Activated T-helper 2 cell treated with anti-CD3 and anti-CD28 coated beads, Interferon-gamma antibody, Interleukin-2, Interleukin-4, amounts not matched to agents 10 μg/mL and 5 μg/mL and 100 μg/mL, durations not matched to agents 14 hours and 24 hours and 36 hours (primary cell): ENCODE measurements at places on chromosomes 13 and 19.

GRCh38 chr19:34690372-34690771, 12.9 kb downstream of the ZNF302 start:
- DNase-seq: no peak

- DNase-seq: no peak
Observed at GRCh38 chr19:43809762-43810696, 7.8 kb upstream of the LYPD5 start.

DNA sequence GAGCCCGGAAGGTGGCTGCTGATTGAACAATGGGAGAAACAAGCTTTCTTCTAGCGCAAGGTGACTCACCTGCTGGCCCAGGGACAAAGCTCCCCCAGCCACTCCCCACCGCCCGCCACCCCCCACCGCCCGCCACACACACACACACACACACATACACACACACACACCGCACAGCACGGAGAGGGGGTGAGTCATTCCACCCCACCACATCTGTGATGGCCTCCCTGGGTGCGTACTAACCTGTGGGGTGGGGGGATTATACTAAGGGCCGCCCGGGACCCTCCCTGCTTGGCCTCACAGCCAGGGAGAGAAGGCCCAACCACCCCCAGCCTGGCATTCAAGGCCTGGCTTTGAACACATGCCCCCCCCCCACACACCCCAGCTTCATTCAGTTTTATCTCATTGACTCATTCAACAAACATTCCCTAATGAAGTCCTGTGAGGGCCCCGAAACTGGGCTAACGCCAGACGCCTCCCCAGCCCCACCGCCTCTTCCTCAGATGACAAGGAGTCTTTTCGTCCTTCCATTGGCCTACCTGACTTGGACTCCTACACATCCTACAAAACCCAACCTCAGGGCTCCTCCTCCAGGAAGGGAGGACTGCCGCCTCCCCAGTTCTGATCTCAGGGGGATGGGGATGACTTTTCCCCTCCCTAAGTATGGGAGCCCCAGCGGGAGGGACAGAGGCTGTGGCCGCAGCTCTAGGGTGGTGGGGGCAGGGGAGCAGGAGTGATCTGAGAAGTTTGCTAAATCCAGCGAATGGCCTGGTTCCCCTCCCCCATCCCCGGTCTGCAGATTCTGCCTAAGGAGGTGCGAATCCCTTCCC, 5.8 kb upstream of the ONECUT3 start:
- no peak for DNase-seq

DNA sequence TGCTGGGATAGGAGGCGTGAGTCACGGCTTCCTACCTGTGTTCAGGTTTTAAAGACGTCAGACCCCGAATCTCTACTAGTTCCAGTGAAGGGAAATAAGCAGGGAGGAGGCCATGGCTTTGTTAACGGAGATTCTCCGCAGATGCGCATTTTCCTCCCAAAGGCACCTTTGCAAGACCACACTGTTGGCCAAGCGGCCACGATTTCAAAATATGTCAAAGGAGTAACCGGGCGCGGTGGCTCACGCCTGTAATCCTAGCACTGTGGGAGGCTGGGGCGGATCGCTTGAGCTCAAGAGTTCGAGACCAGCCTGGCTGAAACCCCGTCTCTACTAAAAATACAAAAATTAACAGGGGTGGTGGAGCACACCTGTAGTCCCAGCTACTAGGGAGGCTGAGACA, 21.9 kb downstream of the ZNF763 start:
- no peak for DNase-seq

DNA sequence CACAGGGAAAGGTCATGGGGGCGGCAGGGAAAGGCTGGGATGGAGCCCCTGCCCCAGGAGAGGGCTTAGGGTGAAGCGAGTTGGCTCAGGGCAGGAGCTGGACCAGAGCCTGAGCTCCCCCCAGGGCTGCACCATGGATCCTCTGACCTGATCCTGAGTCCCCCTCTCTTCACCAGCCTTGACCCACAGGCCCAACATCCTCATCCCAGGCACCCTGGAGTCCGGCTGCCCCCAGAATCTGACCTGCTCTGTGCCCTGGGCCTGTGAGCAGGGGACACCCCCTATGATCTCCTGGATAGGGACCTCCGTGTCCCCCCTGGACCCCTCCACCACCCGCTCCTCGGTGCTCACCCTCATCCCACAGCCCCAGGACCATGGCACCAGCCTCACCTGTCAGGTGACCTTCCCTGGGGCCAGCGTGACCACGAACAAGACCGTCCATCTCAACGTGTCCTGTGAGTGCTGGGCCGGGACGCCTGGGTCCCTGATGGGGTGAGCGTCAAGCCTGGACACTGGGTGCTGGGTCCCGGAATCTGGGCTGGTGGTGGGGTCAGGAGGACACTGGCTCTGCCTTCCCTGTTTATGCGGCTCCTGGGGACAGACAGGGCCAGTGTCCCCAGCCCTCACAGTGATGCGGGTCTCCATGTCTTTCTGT, 842 bp downstream of the SIGLEC9 start:
- DNase-seq: no peak
